Hematopoietic multipotent progenitor cell treated with erythropoietin and hydrocortisone succinate and interleukin-3 and kit ligand, for 8 days (in vitro differentiated cells): ENCODE measurements at places on chromosomes 5 and 9.
A peak's percentile ranks its signal among the peaks of the same experiment; 100 is the strongest.

DNA sequence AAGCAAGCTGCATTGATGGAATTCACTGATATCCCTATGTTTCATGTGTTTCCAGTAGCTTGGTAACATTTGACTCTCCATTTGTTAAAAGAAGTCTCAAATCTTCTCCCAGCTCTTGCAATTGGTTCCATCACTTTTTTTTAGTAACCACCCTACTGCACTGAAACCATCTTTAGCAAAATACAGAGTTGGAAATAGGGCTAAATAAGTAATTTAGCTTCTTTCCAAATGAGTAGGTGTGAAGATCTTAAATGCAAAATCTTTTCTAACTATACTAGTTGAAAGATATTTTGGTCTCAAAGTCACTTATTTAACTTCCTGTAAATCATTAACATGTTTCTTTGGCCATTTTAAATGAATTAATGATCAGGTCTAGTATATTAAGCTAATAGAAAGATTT lies 138.1 kb downstream of the DIRAS2 start:
- no peak for DNase-seq

GRCh38 chr5:42005561-42006153 lies 80.6 kb downstream of the FBXO4 start:
- peak; percentile 2 for DNase-seq

- peak; percentile 50 for DNase-seq
Measured at GRCh38 chr9:72292256-72292682, 72.7 kb downstream of the ZFAND5 start.

- peak; percentile 27 for DNase-seq
Measured at GRCh38 chr9:6645355-6646292, at the start of gene GLDC. TSS of gene GLDC (minus strand) at chr9:6645729. CDS start at chr9:6645499, 230 bp downstream.

DNA sequence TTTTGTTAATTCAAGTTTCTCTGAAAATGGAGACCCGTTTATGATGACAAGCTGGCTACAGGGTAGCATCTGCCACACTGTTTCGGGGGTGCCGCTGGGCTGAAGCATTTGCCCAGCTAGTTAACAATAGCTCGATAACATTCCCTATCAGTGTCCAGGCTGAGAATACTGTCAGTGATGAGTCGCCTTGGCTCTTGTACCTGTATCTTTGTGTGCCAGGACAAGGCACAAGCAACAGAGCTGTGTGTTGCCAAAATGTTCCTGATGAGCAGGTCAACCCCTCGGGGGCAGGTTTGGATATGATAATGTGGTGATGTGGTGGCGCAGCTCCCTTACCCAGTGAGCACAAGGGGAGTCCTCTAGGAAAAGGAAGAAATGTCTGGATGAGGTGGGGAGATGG lies 7.0 kb downstream of the TGFBI start:
- no peak for DNase-seq

DNA sequence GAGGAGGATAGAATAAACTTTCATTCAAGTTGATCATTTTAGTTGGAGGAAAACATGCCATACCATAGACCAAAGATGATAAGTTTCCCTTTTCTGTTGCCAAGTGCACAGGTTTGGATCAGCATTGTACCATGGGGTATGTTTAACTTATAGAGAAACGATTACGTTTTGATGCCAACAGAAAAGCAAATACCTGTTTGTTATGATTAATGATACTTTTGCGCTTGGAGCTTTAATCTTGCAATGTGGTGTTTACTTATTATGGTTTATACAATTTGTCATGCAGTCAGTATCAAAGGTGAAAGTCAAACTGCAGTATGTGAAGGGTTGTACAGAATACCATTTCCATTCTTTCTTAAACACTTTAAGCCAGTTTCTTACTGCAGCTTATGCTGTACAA lies 13.2 kb upstream of the ARHGEF28 start:
- DNase-seq, result no peak
